ENCODE measurements at places on chromosomes 5 and 9.
A peak's percentile ranks its signal among the peaks of the same experiment; 100 is the strongest.

GRCh38 chr9:93223260-93224180, 39.6 kb downstream of the WNK2 start:
- DNase-seq = peak; percentile 84

DNA sequence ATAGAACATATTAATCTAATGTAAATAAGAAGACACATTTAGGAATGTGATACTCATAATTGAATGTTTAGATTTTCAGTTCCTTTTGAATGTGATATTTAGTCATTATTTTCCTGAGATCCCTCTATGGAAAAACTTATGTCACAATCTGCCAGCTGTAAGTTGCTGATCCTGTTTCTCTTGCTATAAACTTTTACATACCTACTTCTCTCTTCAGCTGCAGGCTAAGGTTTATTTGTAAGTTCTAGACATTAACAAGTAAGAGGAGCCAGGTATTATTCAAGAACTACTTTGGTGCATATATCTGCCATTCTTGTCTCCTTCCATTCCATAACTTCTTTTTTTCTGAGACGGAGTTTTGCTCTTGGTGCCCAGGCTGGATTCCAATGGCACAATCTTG, 462.4 kb downstream of the PRR16 start:
- no peak for DNase-seq

- no peak for DNase-seq
Measured at GRCh38 chr5:62614355-62614754, 35.7 kb downstream of the LRRC70 start.

GRCh38 chr5:20360263-20360662, 372.3 kb upstream of the CDH18 start:
- no peak for DNase-seq

DNA sequence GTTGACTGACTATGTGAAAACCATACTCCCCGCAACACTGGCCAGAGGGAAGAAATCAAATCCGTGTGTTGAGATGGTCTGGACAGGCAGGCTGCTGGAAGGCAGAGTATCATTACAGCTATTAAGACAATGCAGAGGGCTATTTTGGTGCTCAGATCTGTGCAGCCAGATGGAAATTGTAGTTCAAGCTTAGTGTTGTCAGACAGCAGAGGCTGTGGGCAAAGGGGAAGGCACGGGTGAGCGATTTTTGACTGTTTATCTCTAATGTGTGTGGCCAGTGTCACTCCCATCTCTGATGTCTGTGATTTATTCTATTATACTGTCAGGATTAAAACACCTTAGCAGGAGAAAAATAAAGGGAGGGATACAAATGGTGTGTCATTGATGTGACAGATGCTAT, 984.4 kb upstream of the WWC1 start:
- no peak for DNase-seq

GRCh38 chr5:142655339-142656267, 30.3 kb downstream of the FGF1 start:
- peak; percentile 74 for DNase-seq

GRCh38 chr5:127111112-127111511, 37.8 kb upstream of the C5orf63 start:
- no peak for DNase-seq

GRCh38 chr9:34572628-34573027, 16.9 kb downstream of the CNTFR start:
- DNase-seq = no peak
